Dermis lymphatic vessel endothelial cell (primary cell): ENCODE measurements at places on chromosomes 7 and 10. TPM values are rescaled to one million over a fixed set of nuclear protein-coding genes. Genes with fewer than 3 reads are reported as not detected.

Gene APBB1IP
- total RNA-seq: 0.11 TPM in 1 of 2 replicates, not detected in the other

Gene PIP
- total RNA-seq: not detected in 2 replicates

Gene LMBR1
- 137 and 180 TPM in 2 replicates for total RNA-seq

Gene TFEC
- total RNA-seq: 0.09 and 0.22 TPM in 2 replicates

Gene SLC26A4
- 3.4 and 4.9 TPM in 2 replicates for total RNA-seq

Gene ZNF736
- total RNA-seq: 6.0 and 9.4 TPM in 2 replicates

Gene PLXNA4
- 5.3 and 30.2 TPM in 2 replicates for total RNA-seq

Gene LEP
- not detected in 2 replicates for total RNA-seq

Gene PFKFB3
- 26.3 and 28.4 TPM in 2 replicates for total RNA-seq

Gene GDF10
- under 0.01 and 0.33 TPM in 2 replicates for total RNA-seq

Gene KCNIP2
- 0.09 and 0.11 TPM in 2 replicates for total RNA-seq

Gene PSD
- total RNA-seq: 0.11 and 0.26 TPM in 2 replicates

Gene LRRD1
- not detected in 2 replicates for total RNA-seq

Gene AS3MT
- 0.43 and 0.54 TPM in 2 replicates for total RNA-seq

Gene NANOS1
- total RNA-seq: 0.43 and 0.54 TPM in 2 replicates

Gene INPP5A
- total RNA-seq: 16.0 and 25.7 TPM in 2 replicates

Gene EPHB6
- total RNA-seq: under 0.01 TPM in 1 of 2 replicates, not detected in the other

Gene SYCE1
- not detected in 2 replicates for total RNA-seq

Gene ACTR3C
- total RNA-seq: 1.7 and 6.7 TPM in 2 replicates

Gene NRCAM
- 0.60 and 1.2 TPM in 2 replicates for total RNA-seq

Gene CDK1
- 11.0 and 11.7 TPM in 2 replicates for total RNA-seq

Gene EN2
- total RNA-seq: under 0.01 TPM in 1 of 2 replicates, not detected in the other

Gene HACD1
- 14.7 and 17.9 TPM in 2 replicates for total RNA-seq

Gene ADAM12
- total RNA-seq: 0.54 and 3.6 TPM in 2 replicates

Gene SLC16A12
- under 0.01 TPM in 1 of 2 replicates, not detected in the other for total RNA-seq

Gene MET
- 25.4 and 50.3 TPM in 2 replicates for total RNA-seq

Gene PNLIPRP3
- total RNA-seq: not detected in 2 replicates

Gene RPEL1
- total RNA-seq: 0.09 and 0.11 TPM in 2 replicates

Gene ADAMTS14
- under 0.01 and 0.11 TPM in 2 replicates for total RNA-seq

Gene DNAJC12
- 1.3 and 1.5 TPM in 2 replicates for total RNA-seq

Gene SFR1
- 4.1 and 5.3 TPM in 2 replicates for total RNA-seq

Gene TBX20
- total RNA-seq: not detected in 2 replicates
